NCI-H2227 treated with DMSO at 0.1 percent for 48 hours (cell line): ENCODE measurements at places on chromosomes 11 and 22.

DNA sequence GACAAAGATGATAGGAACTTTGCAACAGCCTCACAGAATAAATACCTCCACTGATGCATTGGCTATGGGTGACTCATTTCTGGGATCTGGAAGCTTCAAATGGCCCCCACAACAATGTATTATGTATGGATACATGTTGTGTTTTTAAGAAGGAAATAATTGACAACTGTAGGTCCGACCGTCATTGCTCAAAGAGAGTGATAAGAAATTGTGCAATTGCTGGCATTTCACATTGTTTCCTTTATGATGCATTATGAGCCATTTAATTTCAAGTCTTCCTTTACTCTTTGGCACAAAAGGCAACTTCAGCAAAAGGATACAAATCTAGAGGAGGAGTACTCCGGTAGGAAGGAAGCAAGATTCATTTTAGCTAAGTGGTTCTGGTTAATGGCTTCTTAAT lies 2.0 kb downstream of the ANO3 start:
- DNase-seq, result no peak

- DNase-seq, result no peak
These were observed at the start of gene OSM for GRCh38 chr22:30266445-30267381. TSS of gene OSM (minus strand) at chr22:30266851. CDS start at chr22:30266799, 52 bp downstream.

DNA sequence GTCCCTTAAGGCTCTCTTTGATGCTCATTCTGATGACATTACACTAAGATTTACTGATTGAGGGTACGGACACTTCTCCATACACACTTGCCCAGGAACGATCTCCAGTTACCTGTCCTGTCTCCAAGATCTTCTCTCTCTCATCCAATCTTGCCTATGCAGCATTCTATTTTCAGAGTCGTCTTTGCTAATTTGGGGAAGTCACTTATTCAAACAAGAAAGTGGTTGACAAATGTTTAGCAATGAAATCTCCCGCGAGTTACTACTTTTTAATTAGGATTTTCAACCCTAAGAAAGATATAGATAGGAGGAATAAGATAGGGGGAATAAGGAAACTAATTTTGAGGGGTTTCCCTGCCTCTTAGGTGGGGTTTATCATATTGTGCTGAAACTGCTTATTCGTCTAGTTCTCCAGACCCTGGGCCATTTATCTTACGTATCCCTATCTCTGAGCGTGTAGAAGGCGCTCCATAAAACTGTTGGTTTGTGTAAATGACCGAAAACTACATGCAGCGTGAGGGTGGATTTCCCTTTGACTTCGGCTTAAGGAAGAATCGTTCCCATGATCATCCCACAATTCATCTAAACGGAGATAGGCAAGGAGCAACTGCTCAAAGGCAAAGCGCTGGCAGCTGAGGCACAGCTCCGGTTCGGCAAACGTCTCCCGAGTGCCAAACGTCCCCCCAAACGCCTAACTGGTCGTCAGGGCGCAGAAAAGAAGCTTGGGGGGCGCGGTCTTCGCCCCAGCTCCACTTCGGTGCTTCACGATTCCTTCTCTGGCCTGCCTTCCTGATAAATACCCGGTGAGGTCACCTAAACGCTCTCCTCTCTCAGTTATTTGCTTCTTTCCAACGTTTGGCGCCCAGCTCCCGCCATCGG lies 804 bp downstream of the APIP start:
- peak; percentile 71 for DNase-seq

GRCh38 chr11:19368726-19369375 lies 128.1 kb upstream of the E2F8 start:
- DNase-seq, result peak; percentile 68

DNA sequence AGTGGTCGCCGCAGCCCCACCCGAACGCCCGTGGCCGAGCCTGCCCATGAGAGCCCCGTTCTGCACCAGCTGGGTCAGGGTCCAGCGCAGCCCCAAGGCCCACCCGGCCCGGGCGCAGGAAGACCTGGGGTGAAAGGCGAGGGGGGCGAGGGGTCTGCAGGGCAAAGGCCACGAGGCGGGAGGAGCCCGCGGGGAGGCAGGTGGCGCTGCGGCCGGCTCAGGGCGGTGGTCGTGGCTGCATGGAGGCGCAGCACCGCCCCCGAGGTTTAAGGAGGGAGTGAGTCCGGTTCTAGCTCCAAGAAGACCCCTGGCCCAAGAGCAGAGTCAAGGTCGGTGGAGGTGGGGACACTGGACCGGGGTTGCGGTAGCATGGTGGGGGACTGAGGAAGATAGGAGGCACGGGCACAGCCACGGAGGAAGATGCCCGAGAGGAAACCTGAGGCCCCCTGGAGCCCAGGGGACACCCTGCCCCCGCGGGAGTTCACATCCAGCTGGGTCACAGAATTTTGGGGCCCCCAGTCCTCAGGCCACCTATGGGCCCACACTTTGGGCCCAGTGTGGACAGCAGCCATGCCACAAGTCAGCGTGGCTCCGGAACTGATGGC lies 514 bp upstream of the HDAC10 start:
- DNase-seq, result no peak
